ENCODE measurements at places on chromosomes 16 and 17. TPM values are rescaled to one million over a fixed set of nuclear protein-coding genes. Genes with fewer than 3 reads are reported as not detected.

CMTM1 gene
- 3.9 TPM for total RNA-seq

NPIPB6 gene
- total RNA-seq = 6.9 TPM

DNA sequence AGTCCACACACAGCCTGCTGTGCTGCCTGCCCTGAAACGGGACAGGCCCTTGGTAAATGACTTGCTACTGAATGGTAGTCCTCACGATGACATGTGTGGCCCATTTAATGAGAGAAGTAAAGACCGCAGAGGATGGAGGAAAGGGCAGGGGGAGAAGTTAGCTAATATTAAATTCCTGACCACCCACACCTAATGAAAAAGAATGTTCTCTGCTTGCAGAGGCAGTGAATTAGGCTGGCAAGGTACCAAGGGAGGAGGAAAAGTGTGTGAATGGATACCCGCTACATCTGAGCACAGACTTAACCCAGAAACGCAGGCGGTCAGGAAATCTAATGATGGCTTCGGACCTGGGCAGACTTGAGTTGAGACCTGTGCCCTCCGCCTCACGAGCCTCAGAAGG lies 141.2 kb downstream of the PRKCA start:
- no peak for DNase-seq

TBC1D3H gene
- not detected for total RNA-seq

GRCh38 chr17:56172517-56172982 lies 19.3 kb downstream of the ANKFN1 start:
- DNase-seq = no peak

Data from naive thymus-derived CD8-positive, alpha-beta T cell (primary cell).